CD4-positive, alpha-beta T cell treated with Interferon alpha-2 for 1 hour (primary cell): ENCODE measurements at places on chromosomes 5 and 9.

- no peak for DNase-seq
Observed at GRCh38 chr5:113081881-113082546, 105.4 kb downstream of the DCP2 start.

DNA sequence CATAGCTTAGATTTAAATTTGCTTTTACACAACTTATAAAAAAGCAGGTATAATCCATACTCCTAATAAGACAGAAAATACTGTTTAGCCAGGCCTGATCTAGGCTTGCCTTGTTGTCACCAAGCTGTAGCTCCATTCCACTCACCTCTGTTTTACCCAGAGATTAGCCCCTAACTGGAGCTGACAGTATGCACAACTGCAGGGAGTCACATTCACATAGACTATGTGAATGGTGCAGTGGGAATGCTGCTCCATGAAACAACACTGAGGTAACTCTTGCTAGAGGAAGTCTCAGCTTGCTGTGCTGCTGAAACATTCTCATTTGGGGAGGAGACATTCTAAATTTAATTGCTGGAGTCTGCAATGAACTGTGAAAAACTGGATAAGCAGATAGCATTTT, 209.1 kb downstream of the TMEM232 start:
- DNase-seq, result no peak

GRCh38 chr5:321230-321725, at the start of gene AHRR:
TSS of gene AHRR (plus strand) at chr5:321714. CDS start at chr5:343903, 22,189 bp downstream.
- DNase-seq, result no peak

DNA sequence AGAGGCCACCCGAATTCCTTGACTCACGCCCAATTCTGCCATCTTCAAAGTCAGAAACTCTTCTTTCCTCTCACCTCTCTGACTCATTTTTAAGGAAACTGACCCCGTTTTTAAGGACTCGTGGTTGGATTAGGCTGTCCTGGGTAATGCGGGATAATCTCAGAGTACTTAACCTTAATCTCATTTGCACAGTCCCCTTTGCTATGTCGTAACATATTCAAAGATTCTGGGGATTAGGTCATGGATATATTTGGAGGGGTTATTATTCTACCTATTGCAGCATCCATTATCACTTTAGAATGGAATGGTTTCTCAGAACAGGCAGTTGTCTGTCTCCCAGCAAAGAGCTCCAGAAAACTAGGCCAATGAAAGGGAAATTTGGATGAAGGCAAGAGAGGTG, 80.8 kb upstream of the IL12B start:
- no peak for DNase-seq

DNA sequence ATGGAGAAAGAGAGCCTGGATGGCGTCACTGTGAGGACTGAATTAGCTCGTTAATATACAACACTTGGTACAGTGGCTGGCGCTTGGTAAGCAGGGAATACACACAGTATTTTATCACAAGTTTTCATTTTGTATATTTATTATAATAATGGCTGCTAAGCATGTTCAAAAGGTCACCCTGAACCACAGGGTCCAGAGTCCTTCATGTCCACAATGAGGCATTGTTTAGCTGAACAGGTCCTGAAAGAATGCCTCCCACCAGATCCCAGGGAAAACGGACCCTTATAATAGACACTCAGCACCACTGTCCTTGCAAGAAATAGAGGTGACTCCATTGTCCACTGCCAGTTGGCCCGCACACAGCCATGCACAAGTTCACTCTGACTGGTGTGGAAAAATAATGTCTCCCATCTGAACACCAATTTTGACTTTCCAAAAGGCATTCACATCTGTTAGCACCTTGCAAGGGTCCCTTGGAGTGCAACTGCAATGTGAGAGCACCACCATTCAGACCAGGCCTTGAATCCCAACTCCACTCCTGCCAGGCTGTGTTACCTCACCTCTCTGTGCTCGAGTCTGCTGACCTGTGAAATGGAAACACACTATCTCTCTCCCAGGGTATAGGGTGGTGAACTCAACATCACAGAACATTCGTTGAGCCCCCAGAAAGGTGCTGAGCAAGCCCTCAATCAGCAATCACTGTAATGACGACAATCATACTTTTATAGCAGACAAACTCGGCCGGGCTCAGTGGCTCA, 3.9 kb downstream of the VDAC1 start:
- no peak for DNase-seq

DNA sequence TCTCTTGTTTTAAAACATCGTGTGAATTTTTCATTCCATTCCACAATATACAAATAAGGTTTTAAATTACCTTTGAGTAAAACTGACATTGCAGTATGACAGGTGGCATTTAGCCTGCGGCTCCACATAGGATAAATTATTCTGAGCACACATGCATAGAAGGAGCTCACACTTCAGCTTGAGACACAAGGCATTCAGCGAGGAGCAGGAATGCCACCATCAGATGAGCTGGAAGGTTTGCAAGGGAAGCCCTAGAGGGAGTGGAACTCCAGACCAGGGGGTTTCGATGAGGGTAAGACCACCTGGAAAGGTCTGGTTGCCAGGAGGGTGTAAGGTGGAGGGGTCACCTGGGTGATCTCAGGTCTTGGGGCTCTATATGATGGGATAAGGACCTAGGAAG, 259.0 kb upstream of the ADRA1B start:
- DNase-seq, result no peak

DNA sequence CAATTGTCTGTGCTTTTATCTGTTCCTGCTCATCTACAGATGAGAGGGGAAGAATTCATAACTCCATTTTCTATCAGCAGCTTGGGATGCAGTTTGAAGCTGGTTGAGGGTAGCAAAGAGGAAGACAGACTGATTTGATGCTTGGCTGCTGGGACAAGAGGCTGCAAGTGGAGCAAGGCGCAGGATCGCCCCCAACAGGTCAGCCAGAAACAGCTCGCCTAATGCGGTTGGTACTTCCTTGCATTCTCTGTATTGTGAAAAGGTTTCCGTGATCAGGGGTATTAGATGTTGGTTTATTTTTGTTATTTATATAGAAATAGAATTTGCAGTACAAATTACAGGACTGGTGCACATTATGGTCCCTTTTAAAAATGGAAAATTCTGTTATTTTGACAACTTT, 40.6 kb downstream of the ZNF883 start:
- DNase-seq, result no peak

DNA sequence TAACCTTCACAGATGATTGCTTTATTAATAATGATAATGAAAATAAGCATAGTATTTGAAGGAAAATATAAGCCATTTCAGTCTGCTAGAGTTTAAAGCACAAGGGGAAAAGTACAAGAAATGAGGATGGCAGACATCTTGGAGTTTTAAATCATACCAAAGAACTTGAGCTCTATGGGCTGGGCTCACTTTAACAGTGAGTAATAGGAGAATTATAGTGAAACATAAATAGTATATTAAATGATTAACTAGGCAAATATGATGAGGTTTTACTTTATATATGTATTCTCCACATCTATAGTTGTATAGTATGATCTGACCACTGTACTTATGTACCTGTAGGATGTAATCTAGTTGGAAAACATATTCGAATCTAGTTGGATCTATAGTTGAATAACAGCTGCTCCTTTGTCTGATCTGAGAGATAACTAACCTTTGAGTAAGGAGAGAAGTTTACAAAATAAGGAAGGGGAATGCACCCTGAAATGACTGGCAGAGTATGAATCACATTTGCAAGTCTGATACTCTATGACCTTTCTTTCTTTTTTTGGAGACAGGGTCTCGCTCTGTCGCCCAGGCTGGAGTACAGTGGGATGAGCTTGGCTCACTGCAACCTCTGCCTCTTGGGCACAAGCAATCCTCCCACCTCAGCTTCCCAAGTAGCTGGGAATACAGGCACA, 17.6 kb downstream of the MEGF9 start:
- no peak for DNase-seq

- DNase-seq, result no peak
Observed at GRCh38 chr5:19802686-19803085, 185.3 kb downstream of the CDH18 start.

- peak; percentile 22 for DNase-seq
Observed at GRCh38 chr5:6729386-6730310, 16.4 kb downstream of the TENT4A start.

DNA sequence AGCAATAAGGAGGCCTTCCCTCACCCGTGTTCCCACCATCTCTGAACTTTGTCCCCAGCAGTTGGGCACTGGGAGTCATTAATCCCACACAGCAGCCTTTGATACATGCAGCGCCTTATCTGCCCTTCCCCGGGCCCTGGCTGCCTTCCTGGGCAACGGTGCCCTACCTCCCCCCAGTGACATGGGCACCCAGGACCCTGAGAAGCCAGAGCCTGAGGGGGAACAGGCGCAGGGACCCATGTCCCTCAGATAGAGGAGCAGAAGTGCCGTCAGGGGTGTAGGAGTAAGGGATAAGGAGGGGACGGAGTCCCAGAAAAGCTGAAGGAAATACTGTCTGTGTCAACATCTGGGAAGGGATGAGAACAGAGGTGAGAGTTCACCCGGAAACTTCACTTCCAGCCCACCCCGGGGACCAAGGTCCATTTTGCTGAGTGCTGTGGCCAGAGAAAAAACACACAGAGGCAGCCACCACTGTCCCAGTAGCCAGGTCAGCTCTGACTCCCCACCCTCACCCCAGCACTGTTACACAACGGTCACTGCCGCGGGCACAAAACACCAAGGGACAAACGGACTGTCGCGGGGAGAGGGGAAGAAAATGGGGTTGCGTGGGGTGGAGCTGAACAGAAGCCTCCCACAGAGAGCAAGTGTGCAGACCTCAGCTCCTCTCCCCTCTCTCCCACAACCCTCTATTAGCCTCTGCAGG, 3.8 kb downstream of the PCDH1 start:
- DNase-seq, result no peak

GRCh38 chr9:20658677-20659473, 25.2 kb upstream of the FOCAD start:
- DNase-seq, result no peak

DNA sequence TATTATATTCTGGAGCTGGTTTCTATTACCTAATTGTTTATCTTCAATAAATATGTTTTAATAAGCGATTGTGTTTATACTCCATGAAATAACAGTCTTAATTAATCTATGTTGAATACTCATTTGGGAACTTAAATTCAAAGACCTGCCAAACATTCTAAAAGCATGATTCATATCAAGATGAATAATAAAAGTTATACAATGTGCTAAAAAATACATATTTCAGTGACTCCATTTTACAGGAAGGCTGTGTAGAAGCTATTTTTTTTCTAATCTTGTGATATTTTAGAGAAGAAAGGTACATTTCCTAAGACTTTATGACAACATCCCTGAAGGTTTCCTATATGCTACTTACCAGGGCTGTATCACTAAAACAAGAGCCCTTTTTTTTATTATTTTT, 417.9 kb downstream of the NFIB start:
- DNase-seq, result no peak

- DNase-seq, result no peak
Observed at GRCh38 chr9:106531491-106531890, 331.5 kb upstream of the ZNF462 start.

GRCh38 chr9:128685636-128686489, 3.2 kb upstream of the SET start:
- DNase-seq, result peak; percentile 61

GRCh38 chr5:2175842-2176404, 293.2 kb upstream of the IRX4 start:
- DNase-seq, result no peak

- no peak for DNase-seq
Observed at GRCh38 chr5:45171563-45171962, 362.8 kb downstream of the MRPS30 start.

DNA sequence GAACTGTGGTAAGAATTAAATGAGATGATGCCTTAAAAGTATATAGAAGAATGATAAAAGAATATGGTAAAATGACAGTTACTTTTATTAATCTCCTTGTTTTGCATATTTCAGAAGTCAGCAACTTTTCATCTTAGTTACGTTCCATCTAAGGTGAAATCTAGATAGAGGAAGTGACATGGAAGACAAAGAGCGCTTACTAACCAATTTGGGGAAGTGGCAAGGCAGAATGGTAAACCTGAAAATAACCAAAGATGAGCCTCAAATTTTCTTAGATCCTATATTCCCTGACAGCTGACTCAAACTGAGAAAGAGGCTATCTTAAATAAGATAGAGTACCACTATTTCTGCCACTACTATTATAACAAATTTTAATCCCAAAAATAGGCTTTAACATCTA, 52.5 kb downstream of the FGF10 start:
- no peak for DNase-seq

DNA sequence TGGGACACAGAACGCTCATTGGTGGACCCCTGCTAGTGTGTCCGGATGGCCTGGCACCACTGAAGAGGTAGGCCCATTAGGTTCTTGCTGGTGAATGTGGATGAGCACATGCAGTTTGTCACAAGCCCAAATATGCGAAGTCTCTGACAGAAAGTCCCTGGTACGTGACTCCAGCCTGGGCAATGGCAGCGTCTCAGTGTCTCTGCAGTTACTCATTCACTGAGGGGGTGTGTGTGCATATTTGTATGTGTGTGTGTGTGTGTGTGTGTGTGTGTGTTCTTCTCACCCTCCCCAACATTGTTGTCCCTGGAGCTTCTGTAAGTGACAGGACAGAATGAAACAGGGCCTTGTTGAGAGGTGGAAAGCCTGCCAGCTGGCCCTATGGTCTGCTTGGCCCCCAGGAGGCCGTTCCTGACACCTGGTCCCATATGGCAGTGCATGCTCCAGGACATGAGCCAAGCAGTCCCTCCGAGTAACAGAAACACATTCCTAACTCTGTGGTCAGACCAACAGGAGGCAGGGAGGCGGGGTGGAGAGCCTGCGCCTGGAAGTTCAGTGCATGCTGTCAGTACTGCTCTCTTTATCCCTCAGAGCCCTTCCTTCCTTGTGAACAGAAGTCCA, 169.9 kb downstream of the SLC28A3 start:
- no peak for DNase-seq

DNA sequence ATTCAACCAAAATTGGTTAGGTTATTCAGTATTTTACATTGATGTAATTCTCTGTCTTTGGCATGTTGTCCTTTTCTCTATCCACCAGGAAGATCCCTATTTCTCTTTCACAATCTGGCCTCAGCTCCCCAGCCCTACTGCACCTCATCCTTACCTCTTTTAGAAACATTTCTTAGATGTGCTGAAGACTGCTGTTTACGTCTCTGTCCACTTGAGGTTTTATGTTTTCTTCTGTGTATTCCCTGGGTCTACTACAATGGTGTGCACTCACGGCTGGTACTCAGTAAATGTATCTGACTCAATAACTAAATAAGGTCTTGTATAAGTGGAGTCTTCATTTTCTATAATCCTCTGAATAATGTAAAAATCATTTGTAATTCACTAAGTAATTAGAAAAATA, 822.7 kb downstream of the DTWD2 start:
- no peak for DNase-seq

- no peak for DNase-seq
Observed at GRCh38 chr5:61100437-61100836, 61.8 kb downstream of the SMIM15 start.

DNA sequence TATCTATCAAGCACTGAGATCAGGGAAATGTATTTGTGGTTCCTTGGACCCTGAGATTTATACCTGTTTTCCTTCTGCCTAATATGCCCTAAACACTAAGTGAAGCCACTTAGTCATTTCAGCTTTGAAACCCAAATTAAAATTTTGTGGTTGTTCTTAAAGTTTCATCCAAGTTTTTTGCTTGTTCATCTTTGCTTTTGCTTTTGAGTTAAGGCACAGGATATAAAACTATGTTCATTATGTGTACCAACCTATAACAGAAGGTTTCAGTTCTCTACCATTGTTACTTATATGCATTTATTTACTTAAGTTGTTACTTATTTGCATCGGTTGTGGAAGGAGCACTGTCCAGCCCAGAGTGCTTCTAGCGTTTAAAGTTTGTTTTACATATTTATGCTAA, 382.3 kb downstream of the PTPRD start:
- DNase-seq, result no peak

- DNase-seq, result no peak
Observed at GRCh38 chr5:93567424-93567823, 13.6 kb downstream of the NR2F1-AS1 start.
